NCI-H524 (cell line): ENCODE measurements at places on chromosomes 12 and 14.

GRCh38 chr14:101253948-101254347, 307.3 kb upstream of the DIO3 start:
- DNase-seq = no peak

- DNase-seq = no peak
Measured at GRCh38 chr14:101351769-101352168, 209.5 kb upstream of the DIO3 start.

DNA sequence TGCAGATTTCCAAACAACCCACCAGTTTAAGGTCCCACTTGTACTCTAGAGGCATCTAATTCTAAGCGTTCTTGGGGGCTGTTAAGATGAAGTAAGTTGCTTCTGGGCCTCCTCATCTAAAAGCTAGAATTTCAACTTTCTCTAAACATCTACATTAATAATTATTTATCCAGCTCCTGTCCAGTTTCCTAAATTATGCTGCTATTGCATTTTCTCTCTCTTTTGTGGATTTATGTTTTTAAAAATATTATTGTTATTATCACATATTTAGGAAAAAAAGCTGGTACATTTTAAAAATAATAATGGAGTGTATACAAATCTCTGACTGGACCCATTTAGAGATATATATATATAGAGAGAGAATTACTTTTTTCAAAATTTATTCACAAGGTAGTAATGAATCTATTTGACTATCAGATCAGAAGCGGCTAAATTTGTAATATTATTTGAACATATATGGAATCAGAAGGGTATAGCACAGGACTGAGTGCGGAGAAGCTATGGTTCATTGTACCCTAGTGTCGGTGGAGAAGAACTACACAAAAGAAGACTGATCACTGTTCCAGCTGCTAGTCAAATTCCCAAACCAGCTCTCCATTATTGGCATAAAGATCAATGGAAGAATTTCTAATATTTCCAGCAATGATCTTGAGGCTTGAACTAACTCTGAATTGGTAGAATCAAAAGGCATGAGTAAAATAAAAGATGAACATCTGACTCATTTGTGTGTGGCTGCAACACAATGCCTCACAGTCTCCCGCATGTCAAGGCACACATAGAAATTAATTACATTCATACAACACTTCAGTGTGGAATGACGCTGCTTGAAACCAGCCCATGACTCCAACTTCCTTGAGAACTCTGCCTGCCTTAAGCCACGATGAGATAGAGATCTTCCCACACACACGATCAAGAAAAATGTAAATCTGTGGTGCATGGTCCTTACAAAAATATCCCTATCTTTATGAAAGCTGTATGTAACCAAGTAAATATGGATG, 433.4 kb upstream of the OR4E1 start:
- no peak for DNase-seq

DNA sequence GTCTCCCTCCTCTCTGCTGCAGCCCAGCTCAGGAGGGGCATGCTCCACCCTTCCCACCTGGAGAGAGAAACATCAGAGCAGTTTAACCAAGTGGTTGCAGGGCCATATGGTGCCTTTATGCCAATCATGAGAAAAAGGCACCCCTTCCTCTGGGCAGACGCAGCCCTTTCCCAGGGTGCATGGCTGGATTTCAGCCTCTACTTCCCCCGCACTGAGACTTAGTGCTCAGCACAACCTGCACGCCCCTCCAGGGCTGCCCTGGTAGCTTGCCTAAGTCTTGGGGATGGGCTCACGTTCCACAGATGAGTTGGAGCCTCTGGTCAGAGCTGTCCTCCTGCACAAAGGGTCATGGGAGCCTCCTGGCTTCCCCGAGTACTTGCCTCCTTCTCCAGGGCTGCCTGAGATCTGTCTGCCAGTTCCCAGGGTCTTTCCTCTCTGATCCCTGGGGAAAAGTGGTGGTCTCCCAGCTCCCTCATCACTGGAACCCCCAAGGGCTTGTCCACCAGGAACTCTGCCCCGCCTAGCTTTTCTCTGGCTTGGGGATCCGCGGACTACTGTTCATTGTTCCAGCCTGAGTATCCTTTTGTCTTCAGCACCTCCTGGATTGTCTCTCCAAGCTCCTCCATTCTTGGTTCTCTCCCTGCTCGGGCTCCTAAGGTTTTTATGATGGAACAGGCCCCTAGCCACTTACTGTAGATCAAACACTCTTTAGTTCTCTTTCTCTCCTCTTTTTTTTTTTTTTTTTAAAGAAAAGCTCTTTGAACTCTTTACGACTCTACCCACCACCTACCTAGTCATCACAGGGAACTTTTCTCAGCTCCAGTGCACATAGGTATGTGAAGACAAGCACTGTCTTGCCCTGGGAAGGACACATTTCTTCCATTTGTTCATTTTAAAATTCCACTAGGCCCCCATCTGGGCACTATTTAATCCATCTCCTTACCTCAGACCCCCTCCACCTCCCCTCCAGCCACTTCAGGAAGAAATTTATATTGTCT, 6.1 kb upstream of the KRT74 start:
- peak; percentile 10 for DNase-seq

- no peak for DNase-seq
Measured at GRCh38 chr12:52437508-52437907, 3.3 kb upstream of the KRT75 start.

DNA sequence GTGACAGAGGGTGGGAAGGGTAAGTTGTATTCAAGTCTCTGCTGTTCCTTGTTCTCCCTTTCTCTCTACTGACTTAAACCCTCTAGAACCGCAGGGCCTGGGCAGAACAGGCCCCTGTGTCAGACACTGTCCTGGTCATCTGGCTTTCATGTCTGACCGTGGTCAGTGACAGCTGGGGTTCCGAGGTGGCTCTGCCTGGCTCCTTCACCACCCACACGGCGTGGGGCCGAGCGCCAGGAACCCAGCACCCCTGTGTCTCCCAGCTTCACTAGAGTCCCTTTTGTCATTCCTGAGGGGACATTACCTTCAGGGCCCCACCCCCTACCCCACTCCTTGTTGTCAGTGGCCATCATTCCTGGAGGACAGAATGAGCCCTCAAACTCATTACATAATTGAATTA, 168.9 kb downstream of the ADGRD1 start:
- no peak for DNase-seq

DNA sequence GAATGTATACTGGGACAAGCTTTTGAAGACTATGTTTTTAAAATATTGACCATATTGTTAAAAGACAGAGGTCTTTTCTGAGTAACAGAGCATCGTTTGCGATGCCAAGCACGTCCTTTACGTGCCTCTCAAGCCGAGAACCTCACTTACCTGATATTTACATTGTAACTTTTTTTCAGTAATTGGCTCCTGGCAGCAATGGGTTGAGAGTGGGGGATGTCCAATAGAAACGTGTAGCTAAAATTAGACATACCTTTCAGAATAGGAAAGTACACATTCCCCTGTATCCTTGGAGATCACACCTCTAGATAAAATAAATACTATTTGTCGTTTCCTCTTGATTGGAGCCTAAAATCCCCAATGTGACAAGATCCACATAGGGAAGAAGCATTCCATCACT, 222.2 kb upstream of the RGS6 start:
- DNase-seq = no peak

GRCh38 chr14:96509457-96510090, 7.4 kb downstream of the PAPOLA start:
- DNase-seq = no peak

DNA sequence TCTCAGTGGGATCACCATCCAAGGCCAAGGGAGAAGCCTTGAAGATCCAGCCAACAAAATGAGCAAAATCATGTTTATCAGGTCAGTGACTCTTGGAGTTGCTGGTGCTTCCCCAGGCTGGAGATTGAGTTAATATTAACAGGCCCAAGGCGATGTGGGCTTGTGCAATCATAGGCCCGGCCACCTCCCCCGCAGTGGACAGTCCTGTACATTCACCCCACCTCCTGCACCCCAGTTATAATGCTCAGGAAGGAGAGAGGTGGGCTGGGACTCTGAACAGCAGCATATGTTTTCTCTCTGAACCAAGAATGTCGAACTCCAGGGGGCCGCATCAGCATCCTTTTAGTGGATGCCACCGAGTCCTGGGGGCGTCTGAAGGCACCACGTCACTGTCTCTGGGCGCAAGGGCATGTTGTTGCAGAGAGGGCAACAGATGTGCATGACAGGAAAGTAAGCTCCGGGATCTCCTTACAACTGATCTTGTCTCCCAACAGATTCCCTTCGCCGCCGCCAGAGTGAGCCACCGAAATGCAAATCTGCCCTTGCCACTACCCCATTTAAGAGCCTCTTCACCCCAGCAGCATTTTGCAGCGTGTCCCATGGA, 32.2 kb upstream of the SERPINA6 start:
- DNase-seq = peak; percentile 79

DNA sequence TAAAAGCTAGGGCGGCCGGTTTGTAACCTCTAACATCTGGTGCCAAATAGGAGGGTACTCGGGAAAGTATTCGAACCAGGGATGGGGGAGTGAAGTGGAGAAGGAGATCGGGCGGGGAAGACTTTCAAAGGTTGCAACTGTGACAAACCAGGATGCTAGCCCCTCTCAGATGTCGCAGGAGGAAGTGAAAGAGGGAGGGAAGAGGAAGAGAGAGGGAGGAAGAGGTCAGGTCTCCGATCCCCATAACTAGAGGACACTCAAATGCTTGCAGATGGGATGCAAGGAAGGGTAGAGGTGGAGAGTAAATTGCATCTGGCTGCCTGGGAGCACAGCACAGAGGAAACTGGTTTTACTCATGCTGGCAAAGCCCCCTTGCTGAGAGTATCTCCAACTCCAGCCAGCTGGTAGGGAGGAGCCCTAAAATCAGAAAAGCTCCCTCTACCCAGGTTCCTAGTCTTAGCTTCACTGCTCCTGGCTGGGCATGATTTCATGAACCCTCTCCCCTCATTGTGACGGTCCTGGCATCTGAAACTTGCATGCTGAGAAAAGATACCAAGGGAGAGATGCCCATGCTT, 696.7 kb upstream of the TBX3 start:
- no peak for DNase-seq

- DNase-seq = no peak
Measured at GRCh38 chr12:106090591-106091445, 47.9 kb downstream of the NUAK1 start.

GRCh38 chr14:100063314-100063941, 1.8 kb upstream of the EVL start:
- no peak for DNase-seq

DNA sequence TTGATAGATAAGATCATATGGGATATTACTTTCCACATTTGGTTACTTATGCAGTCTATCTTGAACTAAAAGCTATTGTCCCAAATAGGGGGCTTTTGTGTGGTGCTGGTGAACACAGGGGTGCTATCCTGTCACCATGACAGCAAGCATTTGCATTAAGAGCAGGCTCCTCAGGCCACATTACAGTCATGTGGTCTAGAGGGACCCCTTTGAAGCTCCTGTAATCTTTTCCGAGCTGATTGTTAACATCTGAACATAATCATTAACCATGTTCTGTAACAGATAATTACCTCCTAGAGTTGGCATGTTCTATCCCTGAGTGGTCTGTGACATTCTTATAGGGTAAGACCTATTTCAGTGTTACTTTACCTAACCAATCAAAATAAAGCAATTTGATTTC, 178.8 kb downstream of the KTN1 start:
- DNase-seq = no peak

DNA sequence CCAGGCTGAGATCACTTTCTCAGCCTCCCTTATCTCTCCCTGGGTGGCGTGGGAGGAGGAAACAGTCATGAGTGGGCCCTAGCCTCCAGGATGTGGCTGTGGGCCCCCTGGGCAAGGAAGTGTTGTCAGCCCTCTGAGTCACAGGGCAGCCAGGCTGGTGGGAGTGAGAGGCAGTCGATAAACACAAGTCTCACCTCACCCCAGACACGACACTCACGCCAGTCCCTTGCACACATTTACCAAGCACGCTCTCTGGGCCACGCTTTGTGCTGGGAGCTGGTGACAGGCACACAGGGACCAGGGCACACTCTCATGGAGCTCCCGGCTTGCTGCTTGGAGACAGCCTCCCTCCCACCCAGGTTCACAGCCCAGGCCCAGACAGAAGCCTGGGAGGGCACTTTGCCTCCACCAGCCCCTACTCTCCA, 1.9 kb upstream of the KRT79 start:
- DNase-seq = no peak

DNA sequence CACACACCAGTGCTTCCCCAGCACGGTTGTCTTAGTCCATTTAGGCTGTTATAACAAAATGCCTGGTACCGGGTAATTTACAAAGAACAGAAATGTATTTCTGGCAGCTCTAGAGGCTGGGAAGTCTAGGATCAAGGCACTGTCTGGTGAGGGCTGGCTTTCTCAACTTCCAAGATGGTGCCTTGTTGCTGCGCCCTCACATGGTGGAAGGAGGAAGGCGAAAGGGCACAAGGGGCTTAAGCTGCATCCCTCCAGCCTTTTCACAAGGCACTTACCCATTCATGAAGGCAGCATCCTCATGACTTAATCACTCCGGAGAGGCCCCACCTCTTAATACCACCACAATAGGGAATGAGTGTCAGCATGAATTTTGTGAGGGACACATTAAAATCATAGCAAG, 155.5 kb downstream of the SLC15A5 start:
- DNase-seq = no peak

DNA sequence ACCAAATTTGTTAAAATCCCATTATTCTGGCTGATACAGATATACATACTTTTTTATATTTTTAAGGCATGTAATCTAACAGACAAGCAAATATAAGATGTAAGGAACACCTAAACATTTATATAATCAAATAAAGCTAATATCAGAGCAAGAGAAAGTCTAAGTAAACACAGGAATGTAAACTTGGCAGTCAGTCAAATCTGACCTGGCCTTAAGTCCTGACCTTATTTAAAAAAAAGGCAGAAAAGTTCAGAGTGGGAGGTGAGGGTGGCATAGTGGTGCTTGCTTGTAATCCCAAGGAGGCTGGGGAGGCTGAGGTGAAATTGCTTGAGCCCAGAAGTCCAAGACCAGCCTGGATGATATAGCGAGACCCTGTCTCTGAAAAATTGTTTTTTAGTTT, 152.6 kb downstream of the DERA start:
- no peak for DNase-seq

DNA sequence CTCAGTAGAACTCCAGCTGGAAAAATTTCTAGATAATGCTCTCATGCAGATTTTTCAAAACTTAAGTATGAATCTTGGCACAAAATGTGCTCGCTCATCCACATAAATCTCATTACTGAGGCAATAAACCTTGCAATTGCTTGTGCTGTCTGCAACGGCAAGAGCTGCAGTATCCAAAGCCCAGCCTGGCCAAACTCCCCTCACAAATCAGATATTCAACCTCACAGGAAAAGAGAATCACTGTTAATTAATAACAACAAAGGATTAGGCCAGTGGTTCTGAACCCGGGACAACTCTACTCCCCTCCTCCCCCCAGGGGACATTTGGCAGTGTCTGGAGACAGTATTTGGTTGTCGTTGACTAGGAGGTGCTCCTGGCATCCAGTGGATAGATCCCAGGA, 19.2 kb upstream of the CORO1C start:
- no peak for DNase-seq

GRCh38 chr12:124700810-124701592, 133.6 kb upstream of the NCOR2 start:
- no peak for DNase-seq
